Cerebellum (tissue), 4 donors: ENCODE measurements at places on chromosomes 13 and 19. TPM values are rescaled to one million over a fixed set of nuclear protein-coding genes. Genes with fewer than 3 reads are reported as not detected.

DNA sequence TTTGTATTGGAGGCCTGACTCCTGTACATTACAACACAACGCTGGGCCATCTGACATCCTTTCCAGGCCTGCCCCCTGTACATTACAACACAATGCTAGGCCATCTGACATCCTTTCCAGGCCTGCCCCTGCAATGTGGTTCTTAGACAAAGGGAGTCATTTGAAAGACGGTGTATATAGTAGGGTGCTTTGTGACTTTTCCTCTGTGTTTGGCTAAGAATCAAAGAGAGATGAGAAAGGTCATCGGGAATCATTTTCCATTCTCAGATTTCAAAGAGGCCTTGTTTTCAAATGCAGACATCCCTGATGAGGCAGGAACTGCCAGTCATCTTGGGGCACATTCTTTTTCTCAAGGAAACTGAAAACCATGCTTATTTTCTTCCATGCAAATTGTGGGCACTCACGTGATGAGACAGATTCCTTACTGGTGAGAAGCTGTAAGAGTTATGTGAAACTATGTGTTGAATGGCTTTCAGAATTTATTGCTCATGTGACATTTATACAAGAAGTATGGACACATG, 551.6 kb downstream of the MYO16 start:
- DNase-seq = no peak

DNA sequence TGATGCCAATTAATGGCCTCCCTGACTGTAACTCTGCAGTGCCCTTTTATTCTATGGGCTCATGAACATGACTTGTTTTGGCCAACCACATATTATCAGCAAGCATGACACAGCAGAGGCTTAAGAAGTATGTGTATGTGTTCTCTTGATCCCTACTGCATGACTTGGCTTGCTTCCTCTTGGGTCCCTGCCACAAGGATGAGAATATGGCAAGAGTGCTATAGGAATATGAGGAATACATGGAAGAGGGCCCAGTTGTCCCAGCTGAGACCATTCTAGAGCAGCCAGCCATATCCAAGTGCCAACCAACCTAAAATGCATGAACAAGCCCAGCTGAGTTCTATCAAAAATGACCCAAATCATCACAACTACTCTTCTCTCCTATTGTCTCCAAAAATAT, 576.7 kb upstream of the PCDH9 start:
- DNase-seq = no peak

DNA sequence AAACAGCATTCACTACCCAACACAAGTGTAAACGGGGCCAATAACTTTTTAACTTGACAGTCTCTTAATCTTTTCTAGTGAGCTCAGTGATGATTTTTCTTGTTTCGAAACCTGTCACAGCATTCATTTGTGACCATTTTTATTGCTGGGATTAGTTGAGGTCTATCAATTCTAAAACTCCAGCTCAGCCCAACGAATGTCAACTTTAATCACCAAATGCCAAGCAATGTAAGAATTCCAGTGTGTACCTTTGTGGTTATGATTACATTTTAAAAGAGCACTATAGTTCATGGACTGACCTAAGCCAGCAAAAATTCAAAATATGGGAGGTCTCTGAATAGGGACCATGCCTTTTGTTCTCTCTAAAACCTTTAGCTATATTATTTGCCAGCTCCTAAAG, 694.3 kb upstream of the SGCG start:
- no peak for DNase-seq

DNA sequence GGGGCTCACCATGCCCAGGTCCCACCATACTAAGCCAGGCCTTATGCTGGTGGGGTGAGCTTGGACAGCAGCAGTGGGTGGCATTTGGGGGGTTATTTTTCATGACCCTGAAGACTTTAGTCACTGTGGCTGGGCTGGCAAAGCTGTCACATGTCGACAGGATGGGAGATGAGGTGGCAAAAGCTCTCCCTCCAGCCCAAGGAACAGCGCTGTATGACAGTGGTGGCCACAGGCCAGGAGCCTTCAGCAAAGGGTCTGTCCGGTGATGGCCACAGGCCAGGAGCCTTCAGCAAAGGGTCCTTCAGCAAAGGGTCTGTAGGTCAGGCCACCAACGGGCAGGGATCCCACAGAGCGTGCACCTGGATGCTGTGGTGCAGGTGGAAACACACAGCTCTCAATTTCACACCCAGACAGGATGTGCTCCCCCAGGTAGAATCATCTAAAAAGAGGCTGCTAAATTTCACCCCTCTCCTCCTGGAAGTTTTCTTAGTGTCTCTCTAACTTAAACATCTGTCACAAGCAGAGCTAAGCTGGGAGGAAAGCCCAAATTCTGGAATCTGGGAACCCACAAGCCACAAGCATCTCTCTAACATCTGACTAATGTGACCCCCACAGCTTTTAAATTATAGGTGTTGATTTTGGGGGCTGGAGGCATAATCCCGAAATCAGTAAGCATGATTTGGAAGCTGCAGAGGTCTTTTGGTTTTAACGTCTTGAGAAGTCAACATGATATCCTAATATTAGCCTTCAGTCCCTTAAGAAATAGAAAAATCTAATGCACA, 23.0 kb downstream of the COL4A1 start:
- DNase-seq = no peak

Gene ZNF667
- 22.2 TPM for total RNA-seq

- DNase-seq = no peak
These were observed 44.0 kb upstream of the KPNA3 start for GRCh38 chr13:49836516-49836915.

Gene IRGC
- total RNA-seq = not detected

DNA sequence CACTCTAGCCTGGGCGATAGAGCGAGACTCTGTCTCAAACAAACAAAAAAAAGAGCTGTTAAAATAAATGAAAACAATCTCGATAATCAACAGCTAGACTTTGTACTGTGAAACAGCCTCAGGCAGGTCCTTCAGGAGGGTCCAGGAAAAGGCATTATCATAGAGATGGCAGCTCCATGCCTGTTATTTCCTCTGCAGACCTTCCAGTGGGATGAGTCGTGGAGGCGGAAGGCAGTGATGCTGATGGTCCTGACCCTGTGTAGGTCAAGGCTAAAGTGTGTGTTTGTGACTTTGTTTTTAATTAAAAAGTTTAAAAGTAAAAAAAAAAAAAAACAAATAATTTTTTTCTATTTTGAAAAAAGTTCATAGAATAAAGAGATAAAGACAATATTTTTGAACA, 117.4 kb downstream of the TNFRSF19 start:
- DNase-seq = no peak

Gene CEACAM7
- total RNA-seq = 0.36 TPM

DNA sequence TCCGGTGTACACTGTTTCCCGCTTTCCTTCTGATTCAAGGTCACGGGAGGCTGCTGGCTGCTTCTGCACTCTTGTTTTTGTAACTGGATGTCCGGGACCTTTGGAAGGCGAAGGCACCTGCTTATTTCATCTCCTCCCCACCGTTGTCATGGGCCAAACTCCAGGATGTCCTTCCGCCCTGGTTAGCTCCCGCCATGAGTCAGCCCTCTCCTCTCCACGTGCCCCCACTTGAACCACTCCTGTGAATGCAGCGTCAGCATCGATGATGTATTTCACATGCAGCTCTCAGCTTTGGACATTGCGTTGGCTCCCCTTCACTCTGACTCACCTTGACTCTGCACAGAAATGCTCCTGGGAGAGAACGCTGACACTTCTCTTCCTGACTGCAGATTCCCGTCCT, 5.5 kb upstream of the GALP start:
- DNase-seq = no peak

DNA sequence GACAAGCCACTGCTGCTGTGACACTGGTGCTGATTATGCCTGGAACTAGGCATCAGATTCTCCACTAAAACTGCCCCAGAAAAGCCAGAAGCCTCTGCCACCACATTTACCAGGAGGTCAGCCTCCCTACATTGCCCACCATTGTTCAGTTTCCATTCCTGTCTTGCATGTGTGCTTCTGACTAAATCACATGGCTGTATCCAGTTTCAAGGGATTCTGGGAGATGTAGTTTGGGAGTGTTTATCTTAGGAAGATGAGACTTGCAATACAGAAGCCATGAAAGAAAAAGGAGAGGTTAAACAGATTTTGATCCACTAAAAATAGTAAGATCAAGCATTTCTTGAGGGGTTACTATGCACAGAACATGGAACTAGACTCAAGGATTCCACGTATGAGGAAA, 40.7 kb upstream of the SERPINE3 start:
- DNase-seq = no peak

DNA sequence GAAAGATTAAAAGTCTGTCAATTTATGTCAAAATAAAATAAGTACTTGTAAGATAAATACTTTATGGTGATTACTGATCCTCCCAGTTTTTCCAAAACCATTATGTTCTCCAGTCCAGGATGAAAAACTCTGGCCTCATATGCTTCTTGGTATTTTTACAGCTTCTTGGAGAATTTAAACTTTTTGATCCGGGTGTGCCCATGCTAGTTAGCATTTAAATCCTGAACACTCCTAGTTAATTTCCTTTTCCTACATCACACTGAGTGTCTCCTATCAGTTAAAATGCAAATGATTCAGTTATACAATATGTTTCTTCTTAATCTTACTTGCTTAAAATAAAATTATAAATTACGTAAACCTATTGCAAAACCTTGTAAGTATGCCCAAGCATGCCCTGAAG, 499.9 kb upstream of the SLITRK6 start:
- DNase-seq = no peak

Gene CD33
- 0.36 TPM for total RNA-seq

DNA sequence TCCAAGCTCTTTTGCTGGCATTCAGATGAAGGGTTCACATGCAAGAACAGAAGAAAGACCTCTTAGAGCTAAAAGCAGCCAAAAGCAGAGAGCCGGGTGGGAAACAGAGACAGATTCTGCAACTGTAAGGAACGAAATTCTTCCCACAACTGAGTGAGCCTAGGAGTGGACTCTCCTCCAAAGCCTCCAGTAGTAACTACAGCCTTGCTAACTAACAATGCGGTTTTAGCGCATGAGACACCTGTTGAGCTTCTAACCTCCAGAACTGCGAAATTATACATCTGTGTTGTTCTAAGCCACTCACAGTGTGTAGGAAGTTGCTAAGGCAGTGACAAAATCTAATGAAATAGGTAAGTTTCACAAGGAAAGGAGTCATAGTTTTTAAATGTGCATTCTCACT, 98.1 kb upstream of the SLITRK1 start:
- no peak for DNase-seq

DNA sequence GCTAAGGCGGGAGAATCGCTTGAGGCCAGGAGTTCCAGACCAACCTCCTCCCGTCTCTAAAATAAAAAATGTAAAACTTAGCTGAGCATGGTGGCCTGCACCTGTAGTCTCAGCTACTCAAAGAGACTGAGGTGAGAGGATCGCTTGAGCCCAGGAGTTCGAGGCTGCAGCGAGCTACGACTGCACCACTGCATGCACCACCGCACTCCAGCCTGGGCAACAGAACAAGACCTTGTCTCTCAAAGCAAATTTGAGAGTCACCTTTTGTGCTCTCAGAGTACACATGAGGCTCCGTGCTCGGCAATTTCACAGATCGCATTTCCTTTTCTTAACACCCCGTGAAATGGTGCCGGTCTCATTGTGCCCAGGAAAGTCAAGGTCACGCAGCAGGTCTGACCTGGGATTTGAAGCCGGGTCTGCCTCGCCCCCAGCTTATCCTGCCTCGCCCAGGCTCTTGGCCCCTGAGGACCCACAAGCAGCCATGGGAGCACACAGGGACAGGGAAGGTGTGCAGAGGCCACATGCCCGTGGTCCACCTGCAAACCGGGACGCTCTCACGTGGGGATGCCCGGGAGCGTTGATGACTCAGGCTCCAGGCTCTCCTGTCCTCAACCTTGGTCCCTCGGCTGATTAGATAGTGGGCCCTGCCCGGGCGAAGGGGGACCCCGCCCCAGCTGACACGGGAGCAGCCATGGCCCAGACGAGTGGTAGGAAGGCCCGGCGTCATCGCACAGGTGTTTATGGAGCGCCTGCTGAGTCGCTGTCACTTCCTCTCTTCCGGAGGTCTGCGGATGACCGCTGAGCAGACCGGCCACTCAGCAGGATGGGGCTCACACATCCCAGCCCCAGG, 1.1 kb upstream of the SMIM24 start:
- no peak for DNase-seq

DNA sequence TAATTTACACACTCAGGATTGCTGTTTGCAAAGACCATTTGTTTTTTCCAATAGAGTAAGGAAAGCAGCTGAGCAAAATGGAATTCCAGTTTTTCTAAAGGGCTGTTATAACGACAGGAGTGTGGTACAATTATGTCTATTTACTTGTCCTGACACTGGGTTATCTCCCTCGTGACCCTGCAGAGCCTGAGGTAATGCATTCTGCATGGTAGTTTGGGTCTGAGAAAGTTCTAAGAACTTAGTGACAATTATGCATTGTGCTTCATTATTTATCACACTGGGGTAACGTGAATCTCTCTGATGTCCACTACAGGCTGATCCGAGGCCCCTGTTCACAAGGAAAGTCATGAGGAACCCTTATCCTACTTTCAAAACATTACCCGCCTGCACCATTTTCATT, 50.7 kb upstream of the EDNRB start:
- DNase-seq = no peak

Gene CYP2A7
- total RNA-seq = not detected

DNA sequence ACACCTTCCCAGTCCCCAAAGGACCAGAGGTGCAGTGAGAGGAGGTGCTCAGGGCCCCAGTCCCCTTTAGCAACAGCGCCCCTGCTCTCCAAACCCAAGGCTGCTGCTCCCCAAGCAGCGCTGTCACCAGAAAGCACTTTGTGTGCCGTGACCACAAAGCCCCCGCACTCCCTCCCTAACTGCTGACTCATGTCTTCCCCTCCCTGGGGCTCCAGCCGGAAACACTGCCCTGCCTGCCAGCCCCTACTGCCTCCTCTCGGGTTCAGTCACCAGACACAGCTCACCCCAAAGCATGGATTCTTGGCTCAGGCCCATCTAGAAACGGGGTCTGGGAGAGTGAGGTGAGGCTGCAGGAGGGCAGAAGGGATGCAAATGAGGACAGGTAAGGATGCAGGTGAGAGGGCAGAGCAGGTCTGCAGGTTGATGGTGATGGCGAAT, 4.9 kb upstream of the TNFSF14 start:
- DNase-seq = no peak

DNA sequence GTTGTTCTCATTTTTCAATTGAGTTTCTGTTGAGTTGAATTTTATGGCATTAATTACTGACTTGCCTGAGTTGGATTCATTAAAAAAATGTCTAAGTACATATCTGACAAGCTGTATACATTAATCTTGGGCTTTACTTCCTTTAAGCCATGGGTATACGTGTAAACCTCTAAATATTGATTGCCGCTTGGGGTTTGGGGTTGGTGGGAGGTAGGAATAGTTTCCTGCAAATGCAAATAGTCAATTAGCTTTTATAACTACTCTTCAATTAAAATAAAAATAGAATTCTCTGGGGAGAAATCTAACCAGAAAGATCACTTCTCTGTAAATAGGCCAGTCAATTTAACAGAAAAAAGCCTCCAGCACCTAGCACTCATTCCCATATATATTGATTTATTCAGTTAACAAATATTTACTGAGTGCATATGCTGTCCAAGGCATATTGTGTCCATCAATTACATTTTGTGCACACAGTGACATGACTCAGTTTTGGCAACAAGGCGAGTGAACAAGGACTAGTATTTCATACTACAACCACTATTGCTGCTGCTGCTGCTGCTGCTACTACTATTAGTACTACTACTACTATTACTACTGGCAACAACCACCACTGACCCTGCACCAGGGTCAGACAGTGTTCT, 306.8 kb downstream of the RFC3 start:
- no peak for DNase-seq

- no peak for DNase-seq
These were observed 1434.7 kb upstream of the PCDH20 start for GRCh38 chr13:62850331-62850730.

- DNase-seq = no peak
These were observed 6.1 kb upstream of the GMIP start for GRCh38 chr19:19649580-19649995.

- DNase-seq = no peak
These were observed 136.4 kb downstream of the STOML3 start for GRCh38 chr13:38854226-38854625.
